Fibroblast of villous mesenchyme (primary cell): ENCODE measurements at places on chromosomes 2 and 18. TPM values are rescaled to one million over a fixed set of nuclear protein-coding genes. Genes with fewer than 3 reads are reported as not detected.

GRCh38 chr18:8721716-8722115, 16.4 kb downstream of the MTCL1 start:
- no peak for DNase-seq

DNA sequence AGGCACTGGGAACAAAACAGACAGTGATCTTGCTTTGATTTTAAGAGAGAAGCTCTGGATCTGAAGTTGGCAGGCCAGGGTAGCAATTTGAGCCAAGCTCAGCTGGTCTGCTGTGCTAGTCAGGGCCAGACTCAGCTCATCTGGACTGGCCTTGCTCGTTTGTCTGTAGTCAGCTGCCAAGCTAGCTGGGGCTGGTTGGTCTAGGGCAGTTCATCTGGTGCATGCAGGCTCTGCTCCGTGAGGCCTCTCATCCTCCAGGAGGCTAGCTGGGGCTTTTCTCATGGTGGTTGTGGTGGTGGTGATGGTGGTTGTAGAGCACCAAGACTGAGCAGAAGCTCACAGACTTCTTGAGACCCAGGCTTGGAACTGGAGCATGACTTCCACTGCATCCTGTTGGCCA, 10.3 kb downstream of the FBLN7 start:
- no peak for DNase-seq

- no peak for DNase-seq
These were observed 207.5 kb downstream of the STK39 start for GRCh38 chr2:168039881-168040280.

GRCh38 chr2:238974081-238974480, 126.2 kb downstream of the TWIST2 start:
- DNase-seq: peak; percentile 65

DNA sequence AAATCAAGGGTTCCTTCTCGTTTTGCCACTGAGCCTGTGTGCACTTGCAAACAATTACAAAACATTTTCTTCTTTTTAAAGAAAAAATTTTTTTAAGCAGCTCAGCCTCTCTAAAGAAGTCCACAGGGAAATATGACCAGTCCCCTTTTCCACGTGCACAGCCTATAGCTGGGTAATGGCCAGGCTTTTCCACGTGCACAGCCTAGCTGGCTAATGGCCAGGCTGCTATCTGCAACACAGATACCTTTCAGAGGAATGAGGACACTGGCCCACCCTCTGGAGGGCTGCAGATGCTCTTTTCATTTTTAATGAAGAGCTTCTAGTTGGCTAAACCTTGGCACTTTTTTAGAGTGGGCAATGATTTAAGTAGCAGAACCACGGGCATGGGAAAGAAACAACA, 46.3 kb downstream of the ASB18 start:
- DNase-seq: no peak

GRCh38 chr18:37564711-37565100, 892 bp downstream of the CELF4 start:
- DNase-seq: peak; percentile 28

DNA sequence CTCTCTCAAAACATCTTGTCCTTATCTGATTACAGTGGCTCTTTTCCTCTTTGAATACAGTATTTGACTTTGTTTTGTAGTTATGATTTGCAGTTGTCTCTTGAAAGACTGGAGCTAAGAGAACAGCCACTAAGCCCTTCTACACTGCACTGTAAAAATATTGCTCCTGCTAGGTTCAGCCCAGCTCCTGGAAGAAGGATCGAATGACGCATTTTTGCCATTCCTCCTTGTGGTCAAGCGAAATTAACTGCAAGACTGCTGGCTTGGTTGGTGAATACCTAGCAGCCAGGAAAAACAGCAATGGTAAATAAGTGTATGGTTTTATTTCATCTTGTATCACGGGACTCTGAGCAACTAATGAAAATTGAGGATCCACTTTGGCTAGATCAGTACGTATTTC, 407.8 kb upstream of the CDH2 start:
- peak; percentile 29 for DNase-seq

GRCh38 chr2:17122887-17123501, 395.2 kb downstream of the RAD51AP2 start:
- no peak for DNase-seq

DNA sequence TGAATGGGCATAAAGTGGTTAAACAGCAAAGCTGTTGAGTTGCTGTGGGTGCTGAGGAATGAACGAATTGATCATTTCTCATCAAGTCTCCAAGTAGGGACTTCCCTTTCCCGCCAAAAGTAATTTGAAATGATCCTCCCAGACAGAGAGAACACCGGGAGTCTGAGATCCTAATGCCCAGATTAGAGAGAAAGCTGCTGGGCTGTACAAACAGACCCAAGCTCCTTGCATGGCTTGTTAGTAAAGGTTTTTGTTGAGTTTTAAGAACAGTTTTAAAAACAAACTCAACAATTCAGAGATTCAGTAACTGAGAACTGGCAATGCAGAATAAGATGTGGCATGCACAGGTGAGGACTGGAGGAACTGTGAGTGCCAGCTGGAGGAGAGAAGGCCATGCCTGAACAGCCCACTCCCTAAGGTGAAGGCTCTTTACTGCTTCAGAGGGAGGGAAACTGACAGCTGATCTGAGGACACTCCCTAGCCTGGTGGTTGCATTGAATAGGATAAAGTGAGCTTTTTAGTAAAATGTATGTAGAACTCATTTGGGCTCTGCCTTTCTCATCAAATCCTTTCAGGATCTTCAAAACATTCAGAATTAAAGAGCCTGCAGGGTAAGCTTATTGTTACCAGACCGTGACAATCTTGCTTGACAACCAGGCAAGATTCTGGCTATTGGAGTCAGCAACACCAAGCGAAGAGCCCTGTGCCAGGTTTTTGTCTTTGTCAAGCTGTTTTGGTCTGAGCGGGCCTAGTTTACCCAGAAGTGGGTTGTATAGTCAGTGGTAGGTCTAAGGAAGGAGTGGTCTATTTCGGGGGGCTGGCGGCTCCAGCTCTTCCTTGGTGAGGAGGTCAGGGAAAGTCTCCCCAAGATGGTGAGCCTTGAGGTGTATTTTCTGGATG, 63.2 kb upstream of the IGFBP5 start:
- DNase-seq: no peak

DNA sequence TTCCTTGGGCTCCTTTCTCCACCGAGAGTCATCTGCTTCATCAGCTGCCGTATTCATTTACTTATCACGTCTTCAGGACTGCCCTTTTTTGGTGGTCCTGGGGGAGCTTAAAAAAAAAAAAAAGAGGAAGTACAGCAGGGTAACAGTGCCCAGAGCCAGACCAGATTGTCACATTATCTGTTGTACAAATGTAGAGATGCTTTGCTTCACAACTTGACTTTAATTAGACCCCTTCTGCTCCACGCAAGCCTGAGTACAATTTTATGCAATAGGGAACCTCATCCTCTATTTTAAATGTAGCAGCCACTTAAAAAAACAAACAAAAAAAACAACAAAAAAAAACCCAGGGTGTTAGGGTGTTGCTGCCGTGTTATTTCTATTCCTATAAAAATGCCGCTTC, 128.3 kb downstream of the PRPF40A start:
- no peak for DNase-seq

DNA sequence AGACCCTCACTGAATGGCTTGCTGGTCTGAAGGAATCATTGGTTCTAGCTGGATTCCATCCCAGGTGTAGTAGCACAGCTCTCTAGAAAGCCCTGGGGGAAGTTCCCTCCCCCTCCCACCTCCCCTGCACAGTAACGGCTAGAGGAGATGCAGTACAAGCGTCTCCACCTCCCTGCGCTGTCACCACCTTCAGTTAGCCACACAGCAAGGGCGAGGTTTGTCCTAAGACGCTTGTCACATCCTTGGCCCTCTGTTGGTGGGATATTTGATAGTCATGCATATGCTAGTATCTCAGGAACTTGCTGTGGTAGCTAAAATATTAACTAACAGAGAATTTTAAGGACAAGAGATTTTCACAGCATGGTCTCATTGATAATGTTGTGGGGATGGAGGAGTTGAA, 19.4 kb downstream of the TRAPPC12 start:
- DNase-seq: no peak

DNA sequence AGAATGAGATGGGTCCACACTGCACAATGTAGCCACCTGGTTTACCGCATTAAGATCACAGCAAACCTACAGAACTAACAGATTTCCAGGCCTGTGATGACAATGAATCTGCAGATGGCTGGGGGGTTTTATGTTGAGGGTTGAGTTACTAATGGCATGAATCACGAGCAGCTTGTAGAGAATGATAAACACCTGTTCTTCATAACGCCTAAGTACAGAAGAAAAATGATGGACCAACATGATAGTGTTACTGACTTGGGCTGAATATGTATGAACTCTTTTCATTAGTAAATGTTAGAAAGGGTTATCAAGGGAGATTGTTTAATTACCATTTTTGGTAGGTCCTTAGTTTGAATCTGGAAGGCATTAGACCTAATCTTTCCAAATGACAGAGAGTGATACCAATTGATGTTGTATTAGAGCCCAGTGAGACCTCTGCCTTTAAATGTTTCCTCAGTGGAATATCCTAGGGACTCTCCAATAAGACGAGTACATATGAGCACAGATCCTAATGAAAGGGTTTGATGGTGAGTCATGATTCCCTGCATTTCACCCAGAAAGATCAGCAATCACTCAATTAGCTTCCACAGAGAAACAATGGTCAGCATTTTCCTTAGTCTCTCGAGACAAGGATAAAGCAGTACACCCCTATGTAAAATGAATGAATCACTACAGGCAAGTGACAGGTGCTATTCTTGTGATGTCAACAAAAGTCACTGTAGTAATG, 243.8 kb downstream of the DLGAP1 start:
- DNase-seq: no peak

DNA sequence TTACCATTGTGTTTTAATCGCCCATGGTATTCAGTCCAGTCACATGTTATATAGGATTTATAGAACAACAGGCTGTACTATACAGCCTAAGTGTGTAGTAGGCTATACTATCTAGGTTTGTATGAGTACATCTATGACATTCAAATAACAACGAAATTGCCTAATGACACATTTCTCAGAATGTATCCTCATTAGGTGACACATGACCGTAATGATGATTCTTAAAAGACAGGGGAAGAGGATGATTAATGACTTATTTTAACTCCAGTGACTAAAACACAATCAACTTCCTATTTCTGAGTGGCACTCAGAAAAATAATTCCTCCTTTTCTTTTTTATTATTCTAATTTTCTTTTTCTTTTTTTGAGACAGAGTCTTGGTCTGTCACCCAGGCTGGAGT, 63.0 kb upstream of the ACSL3 start:
- DNase-seq: no peak

GRCh38 chr2:128237081-128237534, 81.6 kb downstream of the HS6ST1 start:
- peak; percentile 65 for DNase-seq

DNA sequence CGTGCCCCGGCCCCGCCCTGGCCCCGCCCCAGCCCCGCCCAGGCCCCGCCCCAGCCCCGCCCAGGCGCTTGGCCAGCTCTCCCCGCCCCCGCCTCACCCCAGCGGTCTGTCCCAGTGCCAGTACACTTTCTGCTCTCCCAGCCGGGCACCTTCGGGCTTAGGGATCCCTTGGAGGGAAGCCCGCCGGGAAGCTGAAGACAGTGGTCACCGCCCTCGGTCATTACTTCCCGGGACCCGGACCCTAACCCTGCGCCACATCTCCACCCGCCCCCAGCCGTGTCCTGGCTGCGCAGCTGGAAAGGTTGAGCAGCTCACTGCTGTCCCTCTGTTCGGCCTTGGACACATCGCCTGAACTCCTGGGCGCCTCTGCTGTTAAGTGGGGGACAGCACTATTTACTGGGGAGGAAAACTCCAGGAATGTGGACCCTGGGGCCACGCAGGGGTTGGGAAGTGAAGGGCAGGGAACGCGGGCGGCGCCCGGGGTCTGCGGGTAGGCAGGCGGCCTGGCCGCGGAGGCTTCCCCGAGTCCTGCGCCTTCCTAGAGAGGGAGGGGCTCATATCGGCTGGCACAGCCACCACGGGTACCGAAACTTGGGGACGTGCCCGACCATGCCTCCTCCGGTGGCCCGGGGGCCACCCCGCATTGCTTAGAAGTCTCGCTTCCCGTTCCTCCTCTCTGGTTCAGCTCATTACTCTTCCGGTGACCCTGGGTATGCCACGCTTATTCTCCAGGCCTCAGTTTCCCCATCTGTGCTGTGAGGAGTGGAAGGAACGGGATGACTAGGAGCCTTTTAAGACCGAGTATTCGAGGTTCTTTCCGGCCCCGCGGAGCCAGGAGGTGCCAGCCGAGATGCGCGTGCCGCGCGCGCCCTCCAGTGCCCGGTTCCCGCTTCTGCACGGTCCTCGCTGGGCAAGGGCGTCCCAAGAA, 121.0 kb downstream of the GYPC start:
- DNase-seq: peak; percentile 69

DNA sequence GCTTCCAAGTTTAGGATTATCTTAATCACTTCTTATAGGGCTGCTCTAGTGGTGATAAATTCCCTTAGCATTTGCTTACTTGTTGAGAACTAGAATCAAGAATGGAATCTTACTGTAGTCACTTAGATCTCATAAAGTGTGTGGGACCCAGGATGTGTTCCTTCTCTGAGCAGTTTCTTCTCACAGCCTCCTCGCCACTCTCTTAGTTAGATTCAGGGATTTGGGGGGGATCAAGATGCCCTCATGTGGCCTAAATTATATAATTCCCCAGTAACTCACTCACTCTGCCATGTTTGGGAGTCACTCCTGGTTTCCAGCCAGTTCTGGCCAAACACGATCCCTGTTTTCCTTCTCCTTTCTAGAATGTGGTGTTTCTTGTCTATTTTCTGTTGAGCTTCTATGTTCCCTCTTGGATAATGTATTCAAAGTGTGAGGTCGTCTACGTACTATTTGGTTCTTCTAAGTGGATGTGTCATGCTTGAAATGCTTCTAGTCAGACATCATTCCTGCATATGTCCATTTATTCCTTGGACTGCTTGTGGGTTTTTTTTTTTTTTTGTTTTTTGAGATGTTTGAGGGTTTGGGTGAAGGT, 414.9 kb upstream of the SYT4 start:
- no peak for DNase-seq

GRCh38 chr2:196205881-196206435, 34.6 kb upstream of the STK17B start:
- peak; percentile 71 for DNase-seq

GRCh38 chr2:143125717-143126116, 3.5 kb upstream of the ARHGAP15 start:
- DNase-seq: no peak

- DNase-seq: no peak
These were observed 64.7 kb upstream of the SLC8A1 start for GRCh38 chr2:40516604-40517003.

GRCh38 chr2:98623657-98624056, 15.3 kb downstream of the UNC50 start:
- DNase-seq: peak; percentile 10

The FAM124B gene
- total RNA-seq: under 0.01 and 0.32 TPM in 2 replicates

The SOS1 gene
- 17.1 and 21.2 TPM in 2 replicates for total RNA-seq

The C2orf92 gene
- total RNA-seq: 2.6 and 6.0 TPM in 2 replicates

The MOGAT1 gene
- not detected in 2 replicates for total RNA-seq

The TUBA4B gene
- not detected in 2 replicates for total RNA-seq

The TMEM163 gene
- total RNA-seq: not detected in 2 replicates

The TGFA gene
- not detected in 2 replicates for total RNA-seq

The KLHL14 gene
- total RNA-seq: not detected in 2 replicates

The TUBA3E gene
- not detected in 2 replicates for total RNA-seq

The IHH gene
- total RNA-seq: not detected in 2 replicates

The ANO7 gene
- total RNA-seq: 0.43 and 0.64 TPM in 2 replicates

The EML6 gene
- total RNA-seq: 0.32 and 1.3 TPM in 2 replicates

The TGFBRAP1 gene
- 29.4 and 33.2 TPM in 2 replicates for total RNA-seq
